Testis (tissue), 5 donors: ENCODE measurements at places on chromosomes 7 and 10. TPM values are rescaled to one million over a fixed set of nuclear protein-coding genes. Genes with fewer than 3 reads are reported as not detected.

The EZH2 gene
- 27.0 TPM for total RNA-seq

DNA sequence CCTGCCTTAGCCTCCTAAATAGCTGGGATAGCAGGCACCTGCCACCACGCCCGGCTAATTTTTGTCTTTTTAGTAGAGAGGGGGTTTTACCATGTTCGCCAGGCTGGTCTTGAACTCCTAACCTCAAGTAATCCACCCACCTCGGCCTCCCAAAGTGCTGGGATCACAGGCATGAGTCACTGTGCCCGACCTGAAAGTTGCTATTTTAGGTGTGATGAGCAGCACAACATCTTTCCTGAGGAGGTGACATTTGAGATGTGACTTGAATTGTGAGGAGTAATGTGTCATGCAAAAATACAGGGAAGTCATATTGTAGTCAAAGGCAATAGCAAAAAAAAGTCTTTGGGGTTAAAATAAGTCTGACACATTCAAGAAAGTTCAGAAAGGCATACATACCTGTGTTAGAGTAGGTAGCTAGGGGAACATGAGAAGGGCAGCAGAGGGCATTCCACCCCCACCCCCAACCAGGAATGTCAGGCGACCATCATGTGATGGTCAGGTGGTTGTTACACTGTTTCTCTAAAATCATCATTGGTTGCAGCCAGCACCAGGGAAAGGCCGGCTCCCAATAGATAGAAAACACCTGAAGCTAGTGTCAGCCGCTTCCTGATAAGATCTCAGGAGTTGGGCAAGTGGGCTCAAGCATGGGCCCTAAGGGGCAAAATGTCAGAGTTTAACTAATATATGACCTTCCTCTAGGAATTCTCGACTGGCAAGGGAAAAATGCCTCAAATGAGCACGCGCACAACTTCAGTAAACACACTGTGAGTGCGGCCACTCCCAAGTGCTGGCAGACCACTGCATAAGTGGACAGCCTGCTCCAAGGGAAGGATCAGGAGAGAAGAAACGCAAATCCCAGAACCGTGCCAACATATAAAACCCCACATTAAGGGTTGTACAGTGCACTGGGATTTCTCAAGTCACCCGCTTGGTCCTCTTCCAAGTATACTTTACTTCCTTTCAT, at the start of gene TACC2:
TSS of gene TACC2 (plus strand) at position 803 of the 964 bp plus-strand sequence. CDS start 32,819 bp downstream, outside the sequence.
- no peak for DNase-seq

The HPSE2 gene
- 1.7 TPM for total RNA-seq

DNA sequence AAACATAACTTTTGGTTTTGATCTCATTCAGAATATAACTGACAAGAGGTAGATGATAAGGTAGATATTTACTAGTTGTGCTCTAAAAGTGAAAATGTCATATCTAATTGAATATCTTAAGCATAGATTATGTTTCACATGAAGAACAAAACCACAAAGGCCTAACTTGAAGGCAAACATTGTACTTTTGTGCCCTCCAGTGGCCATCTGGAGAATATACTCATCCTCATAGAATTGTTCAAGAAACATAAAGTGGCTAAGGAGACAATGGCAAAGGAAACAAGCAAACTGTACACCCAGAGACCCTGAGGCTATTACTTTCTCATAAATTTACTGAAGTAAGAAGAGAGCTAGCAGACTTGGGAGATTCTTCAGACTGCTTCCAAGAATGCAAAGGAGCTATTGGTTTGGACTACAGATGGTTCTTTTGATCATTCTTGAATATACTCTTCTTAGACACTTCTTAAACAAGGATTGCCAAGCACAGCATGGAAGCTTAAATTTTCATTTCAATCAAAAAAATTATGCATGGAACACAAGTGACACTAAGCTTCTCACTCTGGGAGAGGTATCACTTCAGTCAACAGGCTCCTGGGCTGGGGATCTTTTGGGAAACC, 98.2 kb upstream of the DKK1 start:
- DNase-seq, result peak; percentile 63

DNA sequence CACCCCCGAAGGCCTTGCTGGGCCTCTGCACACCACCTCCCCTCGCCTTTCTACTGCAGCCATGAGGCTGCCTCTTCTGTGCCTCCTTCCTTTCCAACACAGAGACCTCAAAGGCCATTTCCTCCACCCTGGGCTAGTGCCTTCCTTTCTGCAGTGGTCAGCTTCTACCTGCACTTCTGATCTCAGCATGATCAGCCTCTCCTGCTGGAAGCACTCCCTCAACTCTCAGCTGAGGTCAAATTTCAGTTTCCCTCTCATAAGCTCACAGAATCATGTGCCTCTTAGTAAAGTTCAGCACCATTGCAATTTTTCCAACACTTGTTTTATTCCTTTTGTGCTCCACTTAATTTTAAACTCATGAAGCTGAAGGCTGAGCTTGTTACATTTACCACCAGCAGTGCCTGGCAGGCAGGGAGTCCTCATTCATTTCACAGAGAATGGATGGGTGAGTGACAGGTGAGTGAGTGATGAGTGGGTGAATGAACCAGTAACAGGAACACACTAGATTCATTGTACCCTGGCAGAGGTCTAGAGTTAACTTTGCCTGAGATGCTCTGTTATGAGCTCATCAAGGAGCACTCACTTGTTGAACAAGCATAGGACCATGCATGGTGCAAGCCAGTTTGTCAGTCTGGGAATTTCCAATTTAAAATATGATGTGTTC, 124.0 kb upstream of the PRSS58 start:
- DNase-seq, result no peak

GRCh38 chr10:97975598-97975997, 54.8 kb downstream of the CRTAC1 start:
- DNase-seq, result no peak

DNA sequence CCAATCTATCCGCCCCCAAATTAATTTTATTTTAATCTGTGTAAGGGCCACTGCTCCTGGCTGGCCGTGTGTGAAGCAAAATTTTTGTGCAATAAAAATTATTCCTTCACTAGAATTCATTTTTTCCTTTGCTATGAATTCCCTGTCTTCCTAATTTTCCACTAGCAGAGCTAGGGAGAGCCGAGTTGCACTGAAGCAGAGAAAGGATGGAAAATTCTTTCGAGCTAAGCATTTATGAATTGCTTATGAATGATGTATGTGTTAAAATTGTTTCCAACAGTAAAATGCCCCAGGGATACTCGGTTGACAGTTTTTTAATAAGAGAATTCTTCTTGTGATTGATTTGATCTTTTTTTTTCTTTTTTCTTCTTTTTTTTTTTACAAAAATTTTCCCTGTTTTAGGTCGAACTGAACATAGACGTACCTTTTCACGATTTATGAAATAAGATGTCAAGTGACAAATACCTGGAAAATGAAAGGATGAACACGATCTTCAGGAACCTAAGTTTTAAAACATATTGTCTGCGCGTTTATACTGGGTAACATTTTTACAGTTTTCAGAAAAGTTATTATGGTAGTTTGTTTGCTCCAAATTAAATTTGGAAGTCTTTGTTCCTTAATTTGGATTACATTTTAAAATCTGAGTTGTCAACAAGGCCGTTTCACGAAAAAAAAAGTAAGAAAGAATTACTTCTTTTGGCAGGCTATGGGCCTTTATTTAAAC, 288.8 kb upstream of the NFE2L3 start:
- no peak for DNase-seq

DNA sequence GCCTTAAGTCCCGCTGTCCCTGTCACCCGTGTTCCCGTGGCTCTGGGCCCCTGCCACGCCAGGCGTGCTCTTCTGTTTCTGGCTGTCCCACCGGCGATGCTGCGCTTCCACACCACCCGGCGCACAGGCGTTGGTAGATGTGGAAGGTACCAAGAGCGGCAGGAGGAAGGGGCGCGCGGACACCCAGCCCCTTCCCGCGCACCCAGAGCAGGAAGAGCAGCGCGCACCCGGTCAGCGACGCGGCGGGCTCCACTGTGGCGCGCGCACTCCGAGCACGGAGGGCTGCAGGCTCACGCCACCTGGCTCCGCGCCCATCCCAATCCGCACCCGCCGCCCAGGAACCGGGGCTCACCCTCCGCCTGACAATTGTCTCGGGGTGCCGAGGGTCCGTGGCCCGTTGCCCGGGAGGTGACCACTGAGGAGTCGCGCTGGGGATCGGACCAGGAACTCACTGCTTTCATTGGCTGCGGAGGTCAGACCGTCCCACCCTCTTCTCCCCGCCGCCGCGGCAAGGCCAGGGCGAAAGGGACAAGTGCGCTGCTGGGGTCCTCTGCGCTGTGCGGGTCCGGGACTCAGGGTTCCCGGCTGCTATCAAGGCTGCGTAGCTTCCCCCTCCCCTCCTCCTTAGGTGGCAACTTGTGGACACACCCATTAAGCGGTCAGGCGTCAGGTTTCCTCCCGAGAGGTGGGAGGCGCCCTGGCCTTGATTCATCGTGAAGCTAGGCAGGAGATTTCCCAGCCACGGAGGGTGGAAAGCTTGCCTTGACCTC, 121.6 kb upstream of the ZNF92 start:
- DNase-seq, result peak; percentile 76

DNA sequence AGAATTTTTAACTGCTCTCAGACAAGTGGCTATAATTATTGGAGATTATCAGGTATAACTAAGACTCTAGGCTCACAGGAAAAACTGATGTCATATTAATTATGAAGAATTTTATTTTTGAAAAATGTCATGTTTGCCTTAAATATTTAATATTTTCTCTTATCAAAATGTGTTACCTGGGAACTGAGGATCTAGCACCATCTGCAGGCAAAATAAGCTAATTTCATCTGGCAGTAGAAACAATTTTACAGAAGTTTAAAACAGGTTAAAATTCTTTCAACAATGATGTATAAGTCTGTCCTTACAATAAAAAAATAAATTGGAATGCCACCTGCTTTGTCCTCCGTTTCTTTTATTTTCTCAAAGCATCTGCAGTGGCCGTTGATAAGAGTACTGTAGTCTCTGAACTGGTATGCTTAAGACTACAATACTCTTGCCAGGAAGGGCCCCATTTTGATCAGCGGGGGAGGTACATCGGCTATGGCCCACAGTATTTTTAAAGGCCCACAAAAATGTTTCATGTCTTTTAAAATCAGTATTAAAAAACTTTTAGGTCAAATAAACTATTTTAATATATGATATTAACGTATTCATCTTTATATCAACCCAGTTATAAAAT, 81.3 kb downstream of the VWDE start:
- no peak for DNase-seq

The GALNT11 gene
- total RNA-seq, result 36.2 TPM

DNA sequence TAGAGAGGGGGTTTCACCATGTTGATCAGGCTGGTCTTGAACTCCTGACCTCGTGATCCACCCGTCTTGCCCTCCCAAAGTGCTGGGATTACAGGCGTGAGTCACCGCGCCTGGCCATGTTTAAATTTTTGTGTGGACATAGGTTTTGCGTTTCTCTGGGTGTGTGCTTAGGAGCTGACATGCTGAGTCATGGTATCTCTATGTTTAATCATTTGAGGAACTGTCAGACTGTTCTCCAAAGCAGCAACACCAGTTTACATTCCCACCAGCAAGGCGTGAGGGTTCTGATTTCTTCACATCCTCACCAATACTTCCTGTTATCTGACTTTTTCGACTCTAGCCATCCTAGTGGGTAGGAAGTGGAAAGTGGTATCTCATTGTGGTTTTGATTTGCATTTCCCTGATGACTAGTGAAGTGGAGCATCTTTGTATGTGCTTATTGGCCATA, 153.7 kb downstream of the DNAJB6 start:
- DNase-seq, result no peak

DNA sequence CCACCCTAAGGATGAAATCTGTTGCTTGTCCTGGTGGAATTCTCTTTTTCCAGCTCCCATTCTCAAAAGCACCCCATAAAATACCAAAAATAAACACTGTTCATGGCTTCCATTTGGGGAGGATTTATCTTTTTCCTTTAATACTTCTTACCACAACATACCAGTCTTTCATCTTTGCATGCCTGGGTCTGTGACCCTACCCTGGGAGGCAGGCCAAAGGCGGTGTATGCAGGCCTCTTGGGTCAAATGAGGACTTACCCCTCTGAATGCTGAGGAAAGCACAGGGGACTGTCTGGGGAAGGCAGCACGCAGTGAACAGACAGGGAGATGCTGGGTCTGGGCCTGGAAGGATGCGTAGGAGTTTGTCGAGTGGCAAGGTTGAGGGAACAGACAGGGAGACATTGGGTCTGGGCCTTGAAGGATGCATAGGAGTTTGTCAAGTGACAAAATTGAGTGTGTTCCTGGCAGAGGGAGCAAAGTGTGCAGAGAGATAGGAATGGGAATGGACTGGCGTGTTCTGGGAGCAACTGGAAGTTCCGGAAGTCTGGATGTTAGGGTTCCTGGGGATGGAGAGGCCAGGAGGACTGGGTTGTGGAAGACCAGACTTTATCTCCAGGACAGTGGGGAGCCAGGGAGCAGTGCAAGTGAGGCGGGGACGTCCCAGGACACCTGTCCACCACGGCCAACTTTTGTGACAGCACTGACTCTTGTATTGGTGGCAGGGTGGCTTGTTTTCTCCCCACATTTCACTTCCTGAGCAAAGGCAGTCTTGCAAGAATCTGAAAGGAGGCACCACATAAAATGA, 40.8 kb downstream of the MYL10 start:
- no peak for DNase-seq

- DNase-seq, result no peak
Measured at GRCh38 chr10:123323884-123324283, 169.7 kb downstream of the BUB3 start.

DNA sequence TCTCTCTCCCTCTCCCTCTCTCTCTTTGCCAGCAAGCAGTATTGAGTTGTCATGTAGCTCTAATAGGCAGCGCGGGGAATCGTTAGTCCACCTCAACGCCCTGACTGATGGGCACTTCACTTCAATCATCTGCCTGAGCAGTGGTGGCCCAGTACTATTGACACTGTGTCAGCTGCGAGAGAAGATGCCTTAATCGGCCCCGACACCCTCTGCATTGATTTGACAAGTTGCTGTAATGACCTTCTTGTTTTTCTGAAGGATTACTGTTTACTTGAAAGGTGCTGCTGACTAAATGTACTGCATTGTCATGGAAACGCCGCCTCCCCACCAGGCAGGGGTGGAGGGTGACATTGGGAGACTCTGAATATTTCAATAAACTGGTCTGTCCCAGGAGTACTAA, 913.8 kb downstream of the KCNMA1 start:
- DNase-seq, result no peak

DNA sequence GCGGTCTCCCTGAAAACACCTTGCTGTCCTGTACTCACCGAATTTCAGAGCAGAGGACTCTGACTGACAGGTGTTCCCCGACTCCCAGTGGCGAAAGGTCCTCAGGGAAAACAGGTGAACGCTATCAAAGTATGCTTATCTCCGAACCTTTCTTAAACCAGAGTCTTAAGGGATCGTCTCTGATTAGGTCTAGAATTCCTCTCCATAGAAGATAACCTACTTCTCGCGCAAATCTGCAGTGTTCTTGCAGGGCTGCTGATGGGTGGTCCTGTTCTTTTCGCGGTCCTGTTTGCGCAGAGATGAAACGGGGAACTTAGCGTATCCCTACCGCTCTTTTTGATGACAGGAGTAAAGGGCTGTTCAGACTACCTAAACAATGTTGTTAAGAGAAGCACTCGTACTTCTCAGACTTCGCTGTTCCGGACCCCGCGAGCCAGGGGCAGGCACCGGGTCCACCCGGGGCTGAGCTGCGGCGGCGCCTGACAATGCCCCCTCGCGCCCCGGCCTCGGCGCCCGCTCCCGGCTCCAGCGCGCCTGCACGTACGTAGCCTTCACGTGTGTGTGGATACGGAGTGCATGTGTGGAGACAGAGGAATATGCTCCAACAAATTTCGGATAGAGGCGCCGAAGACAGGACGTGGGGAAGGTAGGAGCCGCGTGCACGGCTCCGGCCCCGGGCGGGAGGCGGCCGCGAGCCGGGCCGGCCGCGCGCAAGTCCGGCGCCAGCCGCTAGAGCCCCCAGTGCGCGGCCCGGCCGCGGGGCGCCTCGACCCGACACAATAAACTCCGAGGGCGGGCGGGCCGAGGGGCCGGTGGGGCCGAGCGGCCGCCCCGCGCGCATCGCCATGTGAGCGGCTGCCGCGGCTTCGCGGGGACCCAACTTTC, 766 bp upstream of the ZMYND11 start:
- DNase-seq, result peak; percentile 36

The CPEB3 gene
- total RNA-seq, result 19.4 TPM
